ENCODE measurements at places on chromosomes 3 and 15. TPM values are rescaled to one million over a fixed set of nuclear protein-coding genes. Genes with fewer than 3 reads are reported as not detected.

Gene DUOX1
- not detected for total RNA-seq

GRCh38 chr3:139074565-139075115, 29.9 kb upstream of the PRR23C start:
- no peak for DNase-seq

Gene FETUB
- total RNA-seq: not detected

DNA sequence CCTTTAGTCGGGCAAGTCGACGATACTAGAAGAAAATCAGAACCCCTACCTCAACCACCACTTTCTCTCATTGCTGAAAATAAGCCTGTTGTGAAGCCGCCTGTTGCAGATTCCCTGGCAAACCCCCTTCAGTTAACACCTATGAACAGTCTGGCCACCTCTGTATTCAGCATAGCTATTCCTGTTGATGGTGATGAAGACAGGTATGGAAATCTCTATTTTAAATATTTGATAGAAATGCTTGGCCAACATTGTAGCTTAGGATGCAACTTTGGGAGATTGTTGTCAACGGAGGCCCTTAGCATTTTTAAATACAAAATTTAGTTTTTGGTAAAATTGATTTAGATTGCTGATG, 3.0 kb downstream of the TSC22D2 start:
- no peak for DNase-seq

Gene NR2E3
- not detected for total RNA-seq

DNA sequence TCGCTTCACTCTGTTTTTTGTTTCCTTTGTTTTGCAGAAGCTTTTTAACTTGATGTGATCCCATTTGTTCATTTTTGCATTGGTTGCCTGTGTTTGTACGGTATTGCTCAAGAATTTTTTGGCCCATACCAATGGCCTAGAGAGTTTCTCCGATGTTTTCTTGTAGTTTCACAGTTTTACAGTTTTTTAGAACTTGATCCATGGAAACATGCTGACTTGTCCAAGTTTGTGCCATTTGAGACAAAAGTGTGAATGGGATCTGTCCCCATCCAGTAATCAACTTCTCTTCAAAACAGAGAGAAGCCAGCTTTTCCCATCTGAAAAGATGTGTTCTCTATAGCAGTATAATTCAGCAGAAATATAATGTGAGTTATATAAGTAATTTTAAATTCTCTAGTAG, 266.5 kb upstream of the LRTM1 start:
- no peak for DNase-seq

DNA sequence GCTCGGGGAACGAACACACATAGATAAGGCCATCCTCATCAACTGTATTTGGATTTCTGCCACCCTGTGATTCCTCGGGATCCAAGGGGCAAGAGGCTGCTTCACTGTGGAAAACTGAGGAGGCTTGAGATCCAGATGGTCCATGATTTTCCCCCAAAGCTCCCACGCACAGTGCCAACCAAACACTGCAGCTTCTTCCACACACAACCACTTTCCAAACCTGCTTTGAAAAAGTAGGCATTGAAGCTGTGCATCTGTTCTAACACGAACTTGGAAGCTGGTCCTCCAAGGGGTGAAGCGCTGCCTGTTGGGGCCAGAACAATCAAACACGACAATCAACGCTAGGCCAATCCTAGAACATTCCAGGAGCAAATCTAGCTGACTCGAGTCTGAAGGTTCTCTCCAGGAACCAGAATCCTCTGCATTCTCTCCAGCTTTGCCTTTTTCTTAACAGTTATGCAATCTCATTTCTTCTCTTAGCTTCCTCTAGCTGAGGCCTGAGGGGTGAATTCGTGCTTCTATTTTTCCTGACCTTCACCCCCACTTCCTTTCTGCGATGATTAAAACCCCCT, 104.4 kb downstream of the LRRK1 start:
- no peak for DNase-seq
